ENCODE measurements at places on chromosomes 12 and 14.

- DNase-seq, result no peak
Measured at GRCh38 chr12:42609605-42610004, 20.1 kb upstream of the PRICKLE1 start.

DNA sequence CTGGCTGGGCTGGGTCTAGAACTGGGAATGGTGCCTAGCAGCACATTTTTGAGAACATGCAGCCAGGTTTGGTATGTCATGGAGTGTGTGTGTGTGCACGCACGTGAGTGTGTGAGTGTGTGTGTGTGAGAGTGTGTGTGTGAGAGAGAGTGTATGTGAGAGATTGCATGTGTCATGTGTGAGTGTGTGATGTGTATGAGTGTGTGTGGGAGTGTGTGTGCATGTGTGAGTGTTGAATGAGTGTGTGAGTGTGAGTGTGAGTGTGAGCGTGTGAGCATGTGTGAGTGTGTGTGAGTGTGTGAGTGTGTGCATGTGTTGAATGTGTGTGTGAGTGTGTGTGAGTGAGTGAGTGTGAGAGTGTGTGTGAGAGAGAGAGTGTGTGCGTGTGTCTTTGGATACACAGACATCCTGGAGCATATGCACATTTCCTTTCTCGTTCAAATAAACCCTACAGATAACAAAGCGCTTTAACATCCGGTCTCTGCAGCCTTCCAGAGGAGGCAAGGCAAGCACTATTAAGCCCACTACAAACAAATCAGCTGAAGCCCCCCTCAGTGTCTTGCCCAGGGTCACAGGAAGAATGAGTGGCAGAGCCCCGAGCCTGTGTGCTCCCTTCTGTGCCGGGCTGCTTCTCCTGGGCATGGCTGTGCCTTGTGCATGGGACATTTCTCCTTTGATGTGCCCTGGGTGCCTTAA lies 108.7 kb upstream of the ETV6 start:
- DNase-seq, result no peak

DNA sequence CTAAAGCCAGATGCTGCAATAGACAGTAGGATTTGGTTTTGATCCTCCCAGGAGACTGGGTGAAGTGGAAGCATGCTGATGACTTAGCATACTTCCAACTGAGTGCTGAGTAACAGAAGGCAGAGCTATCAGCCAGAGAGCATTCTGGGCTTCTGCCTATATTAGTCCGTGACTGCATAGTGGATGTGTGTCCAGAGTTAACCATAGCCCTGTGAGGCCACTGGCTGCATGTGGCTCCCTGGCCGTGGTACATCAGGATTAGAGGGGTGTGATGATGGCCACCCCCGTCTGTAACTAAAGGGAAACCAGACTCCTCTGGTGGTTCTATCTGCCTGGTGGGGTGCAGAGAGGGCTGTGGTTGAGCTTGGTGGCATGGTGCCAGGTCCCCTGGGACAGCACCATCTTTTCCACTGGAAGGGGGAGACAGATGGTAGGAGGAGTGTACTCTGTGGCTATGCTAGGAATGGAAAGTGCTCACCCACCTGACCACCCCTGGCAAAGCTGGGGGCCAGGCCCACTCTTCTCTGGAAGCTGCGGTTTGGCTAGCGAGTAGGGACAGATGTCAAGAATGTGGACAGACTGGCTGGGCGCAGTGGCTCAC lies 27.4 kb downstream of the ABCD4 start:
- peak; percentile 67 for DNase-seq

DNA sequence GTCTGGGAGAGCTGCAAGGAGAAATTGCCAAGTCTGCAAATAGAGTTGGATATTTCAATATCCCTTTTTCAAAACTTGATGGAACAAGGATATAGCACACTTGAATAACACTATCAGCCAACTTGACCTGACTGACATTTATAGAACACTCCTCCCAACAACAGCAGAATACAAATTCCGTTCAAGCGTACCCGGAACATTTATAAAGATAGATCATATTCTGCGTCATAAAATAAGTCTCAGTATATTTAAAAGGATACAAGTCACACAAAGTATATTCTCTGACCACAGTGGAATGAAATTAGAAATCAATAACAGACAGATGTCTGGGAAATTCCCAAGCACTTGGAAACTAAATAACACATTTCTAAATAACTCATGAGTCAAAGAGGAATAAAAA lies 29.0 kb upstream of the MEG3 start:
- DNase-seq, result no peak

DNA sequence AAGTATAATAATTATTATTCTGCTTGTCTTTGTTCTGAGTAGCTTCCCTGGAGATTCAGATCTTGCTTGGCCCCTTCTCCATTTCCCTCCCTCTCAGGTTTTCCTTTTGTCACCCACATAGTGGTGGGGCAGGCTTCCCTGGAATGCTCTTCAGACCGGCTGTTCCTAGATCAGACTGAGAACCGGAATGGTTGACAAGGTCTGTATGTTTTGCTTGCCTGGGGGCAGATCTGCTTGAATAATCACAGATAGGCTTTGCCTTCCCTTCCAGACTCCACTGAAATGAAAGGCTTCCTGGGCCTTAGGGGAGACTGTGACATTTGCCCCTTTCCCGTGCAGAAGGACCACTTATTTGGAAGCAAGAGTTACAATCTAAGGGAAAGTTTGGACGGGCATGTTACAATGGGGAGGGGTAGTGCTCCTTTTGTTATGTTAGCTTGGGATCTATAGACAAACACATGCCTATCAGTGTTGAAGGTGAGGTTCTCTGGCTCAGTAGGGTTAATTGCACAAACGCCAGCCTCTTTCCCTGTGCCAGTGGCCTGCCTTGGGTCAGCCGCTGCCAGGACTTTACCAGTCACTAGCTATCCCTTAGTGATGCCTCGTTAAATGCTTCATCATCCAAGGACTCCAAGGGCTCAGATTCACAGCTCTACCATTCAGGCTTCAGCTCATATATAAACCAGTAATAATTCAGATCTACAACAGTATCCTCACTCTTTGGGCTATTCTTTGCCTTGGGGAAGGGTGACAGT lies 178.6 kb downstream of the SNAPC1 start:
- no peak for DNase-seq

DNA sequence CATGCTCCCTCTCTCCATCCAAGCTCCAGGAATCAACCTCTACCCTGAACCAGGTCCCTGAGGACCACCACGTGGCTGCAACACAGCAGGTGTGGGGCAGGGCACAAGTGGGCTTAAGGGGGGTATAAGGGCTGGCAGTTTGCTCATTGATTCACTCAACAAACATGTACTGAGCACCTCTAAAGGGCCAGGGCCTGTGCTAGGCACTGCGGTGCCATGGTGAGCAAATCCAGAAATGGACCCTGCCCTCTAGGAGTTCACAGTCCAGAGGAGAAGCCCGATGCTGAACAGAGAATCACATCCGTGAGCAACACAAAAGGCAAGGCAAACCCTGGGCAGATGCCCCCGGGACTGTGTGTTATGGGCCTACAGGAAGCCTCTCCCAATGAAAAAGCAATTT lies 6.5 kb upstream of the AQP2 start:
- no peak for DNase-seq

Measured in ureter (tissue), 1 donor.